ENCODE measurements at places on chromosomes 3 and 15.

- DNase-seq = peak; percentile 58
These were observed 11.1 kb upstream of the PSTPIP1 start for GRCh38 chr15:76983590-76984375.

GRCh38 chr3:118511402-118511801, 523.2 kb downstream of the IGSF11 start:
- DNase-seq = no peak

- DNase-seq = peak; percentile 86
These were observed at the start of gene PLXND1 for GRCh38 chr3:129606636-129607390. TSS of gene PLXND1 (minus strand) at chr3:129606676. CDS start at chr3:129606639, 37 bp downstream.

DNA sequence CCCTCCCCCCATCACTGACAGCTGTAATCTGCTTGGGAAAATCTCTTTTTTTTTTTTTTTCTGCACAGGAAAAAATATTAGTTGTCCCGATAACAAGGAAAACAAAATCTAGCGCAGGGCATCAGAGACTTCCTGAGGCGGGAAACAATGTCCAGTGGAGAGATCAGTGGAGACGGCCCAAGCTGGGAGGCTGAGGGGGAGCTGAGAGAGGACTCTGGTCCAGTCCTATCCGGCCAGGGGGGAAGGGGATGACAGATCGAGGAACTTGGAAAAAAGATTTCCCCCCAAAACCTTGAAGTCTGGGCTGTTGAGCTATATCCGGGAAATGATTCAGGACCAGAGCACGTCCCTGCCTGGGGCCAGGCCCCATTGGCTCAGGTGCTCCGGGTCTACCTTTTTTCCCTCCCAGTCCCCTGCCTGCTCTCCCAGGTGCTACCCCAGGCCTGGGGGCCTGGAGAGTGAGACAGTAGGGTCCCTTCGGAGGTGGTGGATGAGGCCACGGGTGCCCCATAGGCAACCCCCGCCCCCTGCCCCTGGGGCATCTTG, 14.0 kb upstream of the DLL4 start:
- no peak for DNase-seq

- no peak for DNase-seq
These were observed 29.7 kb upstream of the RNF7 start for GRCh38 chr3:141708367-141708766.

DNA sequence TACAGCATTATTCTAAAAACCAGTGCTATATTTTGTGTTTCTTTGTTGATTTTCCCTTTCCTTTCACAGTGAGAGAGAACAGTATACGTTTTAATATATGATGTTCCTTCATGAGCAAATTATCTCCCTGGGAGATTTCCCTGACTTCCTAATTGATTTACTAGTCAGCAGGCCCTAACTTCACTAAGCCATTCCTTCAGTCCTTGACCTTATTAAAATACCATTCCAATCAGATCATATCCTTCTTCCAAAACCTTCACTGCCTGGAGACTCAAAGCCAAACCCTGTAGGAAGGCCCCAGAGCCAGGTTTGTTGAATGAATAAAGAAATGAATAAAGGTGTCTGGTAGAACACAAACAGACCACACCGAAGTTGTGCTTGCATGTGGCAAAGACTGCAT, 43.8 kb upstream of the ARHGEF3 start:
- DNase-seq = no peak

GRCh38 chr15:100310513-100311153, 31.1 kb downstream of the ADAMTS17 start:
- no peak for DNase-seq

Measured in hematopoietic multipotent progenitor cell treated with erythropoietin and hydrocortisone succinate and interleukin-3 and kit ligand, for 4 days (in vitro differentiated cells).